Spleen (tissue), 13 donors: ENCODE measurements at places on chromosomes 11 and 22. TPM values are rescaled to one million over a fixed set of nuclear protein-coding genes. Genes with fewer than 3 reads are reported as not detected.

- H3K4me3 ChIP-seq, result peak overlapping the region; percentile 77
- no peak for DNase-seq
- no peaks in the 10 kb centered on the region for H3K27me3 ChIP-seq
- H3K27ac ChIP-seq, result peak overlapping the region; percentile 85
- no peaks in the 10 kb centered on the region for H3K4me1 ChIP-seq
- no peaks in the 10 kb centered on the region for H3K36me3 ChIP-seq
Observed at GRCh38 chr22:29581799-29582198, 886 bp upstream of the NIPSNAP1 start.

GRCh38 chr11:92948116-92948515 lies 21.3 kb upstream of the MTNR1B start:
- no peaks in the 10 kb centered on the region for H3K36me3 ChIP-seq
- H3K27ac ChIP-seq, result no peak overlapping the region
- DNase-seq, result no peak
- no peaks in the 10 kb centered on the region for H3K4me1 ChIP-seq

GRCh38 chr11:118908901-118909618 lies 16.7 kb downstream of the BCL9L start:
- peaks cover 52% of the 10 kb centered on the region for H3K4me1 ChIP-seq
- peak overlapping the region; percentile 84 for H3K27ac ChIP-seq
- no peak overlapping the region for H3K4me3 ChIP-seq
- no peaks in the 10 kb centered on the region for H3K27me3 ChIP-seq
- peaks cover 13% of the 10 kb centered on the region for H3K36me3 ChIP-seq
- peak; percentile 74 for DNase-seq

Gene MS4A15
- total RNA-seq, result not detected

Gene OR10A2
- not detected for total RNA-seq

DNA sequence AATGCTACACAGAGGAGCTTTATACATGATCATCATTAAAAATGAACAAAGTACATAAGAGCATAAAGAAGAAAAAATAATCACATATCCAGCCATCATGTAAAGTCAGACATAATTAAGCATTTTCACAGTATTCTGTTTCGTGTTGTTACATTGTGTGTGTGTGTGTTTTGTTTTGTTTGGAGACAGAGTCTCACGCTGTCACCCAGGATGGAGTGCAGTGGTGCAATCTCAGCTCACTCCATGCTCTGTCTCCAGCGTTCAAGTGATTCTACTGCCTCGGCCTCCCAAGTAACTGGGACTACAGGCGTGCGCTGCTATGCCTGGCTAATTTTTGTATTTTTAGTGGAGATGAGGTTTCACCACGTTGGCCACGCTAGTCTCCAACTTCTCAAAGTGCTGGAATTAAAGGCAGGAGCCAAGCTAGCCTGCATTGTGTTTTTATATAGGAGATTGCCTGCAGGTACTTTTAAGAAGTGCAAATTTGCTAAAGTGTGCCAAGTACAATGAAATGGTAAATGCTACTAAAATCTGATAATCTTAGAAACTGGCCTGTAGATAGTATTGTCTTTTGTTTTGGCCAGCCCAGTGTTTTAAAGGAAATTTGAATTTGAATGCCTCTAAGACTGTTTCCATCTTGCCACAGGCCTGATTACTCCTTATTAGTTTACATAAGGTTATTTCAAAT lies 7.8 kb downstream of the CTSC start:
- H3K4me3 ChIP-seq, result no peak overlapping the region
- peaks cover 19% of the 10 kb centered on the region for H3K36me3 ChIP-seq
- no peaks in the 10 kb centered on the region for H3K27me3 ChIP-seq
- no peak for DNase-seq
- H3K27ac ChIP-seq, result no peak overlapping the region

GRCh38 chr11:32438346-32438865 lies 3.1 kb upstream of the WT1 start:
- H3K36me3 ChIP-seq, result no peaks in the 10 kb centered on the region
- H3K4me3 ChIP-seq, result no peak overlapping the region
- peaks cover 61% of the 10 kb centered on the region for H3K4me1 ChIP-seq

- no peak for DNase-seq
- no peaks in the 10 kb centered on the region for H3K27me3 ChIP-seq
- H3K4me1 ChIP-seq, result no peaks in the 10 kb centered on the region
Observed at GRCh38 chr11:28581286-28582242, 473.4 kb downstream of the METTL15 start.

Gene IL17REL
- total RNA-seq, result 1.6 TPM

GRCh38 chr22:49271831-49272230 lies 555.8 kb downstream of the BRD1 start:
- H3K27ac ChIP-seq, result no peak overlapping the region
- H3K36me3 ChIP-seq, result no peaks in the 10 kb centered on the region
- no peaks in the 10 kb centered on the region for H3K4me1 ChIP-seq
- H3K27me3 ChIP-seq, result no peaks in the 10 kb centered on the region
- no peak overlapping the region for H3K4me3 ChIP-seq

GRCh38 chr11:15430381-15430780 lies 315.7 kb downstream of the INSC start:
- H3K27me3 ChIP-seq, result no peaks in the 10 kb centered on the region
- no peaks in the 10 kb centered on the region for H3K36me3 ChIP-seq
- no peaks in the 10 kb centered on the region for H3K4me1 ChIP-seq
- DNase-seq, result no peak
- no peak overlapping the region for H3K4me3 ChIP-seq

DNA sequence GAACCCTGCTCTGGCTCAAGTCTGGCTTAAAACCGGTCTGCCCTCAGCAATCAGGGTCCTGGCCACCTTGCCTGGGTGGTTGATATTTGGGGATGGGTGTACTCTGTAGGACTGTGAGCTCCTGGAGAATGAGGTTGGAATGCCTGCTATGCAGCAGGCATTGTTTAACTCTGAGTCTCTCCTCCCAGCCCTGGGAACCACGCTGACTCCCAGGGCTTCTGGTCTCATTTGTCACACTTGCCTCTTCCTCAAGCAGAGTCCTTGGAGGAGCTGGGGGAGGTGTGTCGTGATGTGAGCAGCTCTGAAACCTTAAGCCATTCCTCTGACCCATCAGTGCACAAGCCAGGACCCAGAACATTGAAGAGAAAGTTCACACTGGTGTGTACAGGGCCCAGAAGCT lies 340.1 kb downstream of the MN1 start:
- no peaks in the 10 kb centered on the region for H3K36me3 ChIP-seq
- no peaks in the 10 kb centered on the region for H3K4me1 ChIP-seq
- no peak overlapping the region for H3K27ac ChIP-seq
- no peak overlapping the region for H3K4me3 ChIP-seq
- no peak for DNase-seq

Gene FBLN1
- 5.2 TPM for total RNA-seq

DNA sequence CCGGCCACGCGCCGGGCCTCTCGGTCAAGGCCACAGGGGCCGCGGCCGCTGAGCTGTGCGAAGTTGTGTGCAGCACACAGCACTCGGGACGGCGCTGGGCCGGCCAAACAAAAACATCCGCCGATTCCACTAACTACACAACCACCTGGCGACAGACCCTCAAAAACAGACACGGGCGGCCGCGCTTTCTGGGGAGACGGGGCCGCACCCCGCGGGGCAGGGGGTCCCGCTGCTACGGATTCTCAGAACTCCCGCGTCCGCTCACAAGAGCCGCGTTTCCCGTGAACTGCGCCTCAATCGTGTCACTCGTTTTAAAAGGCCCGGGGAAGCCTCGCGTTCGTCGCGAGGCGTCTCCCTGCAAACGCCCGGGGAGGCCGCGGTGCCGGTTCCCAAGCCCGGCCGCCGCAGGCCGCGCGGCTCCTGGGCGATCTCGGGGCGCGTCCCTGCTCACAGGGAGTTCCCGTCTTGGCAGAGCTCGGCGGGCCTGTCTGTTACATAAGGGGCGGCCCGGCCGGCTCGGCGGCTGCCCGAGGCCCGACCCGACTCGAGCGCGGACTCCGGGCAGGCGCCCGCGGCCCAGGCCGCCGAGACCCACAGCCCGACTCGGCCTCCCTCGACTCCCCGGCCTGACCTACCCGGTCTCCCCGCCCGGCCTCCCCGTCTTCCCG lies 936 bp downstream of the BRD1 start:
- no peaks in the 10 kb centered on the region for H3K27me3 ChIP-seq
- H3K36me3 ChIP-seq, result no peaks in the 10 kb centered on the region
- H3K4me1 ChIP-seq, result peaks cover 18% of the 10 kb centered on the region
- peak overlapping the region; percentile 87 for H3K27ac ChIP-seq
- DNase-seq, result peak; percentile 90

DNA sequence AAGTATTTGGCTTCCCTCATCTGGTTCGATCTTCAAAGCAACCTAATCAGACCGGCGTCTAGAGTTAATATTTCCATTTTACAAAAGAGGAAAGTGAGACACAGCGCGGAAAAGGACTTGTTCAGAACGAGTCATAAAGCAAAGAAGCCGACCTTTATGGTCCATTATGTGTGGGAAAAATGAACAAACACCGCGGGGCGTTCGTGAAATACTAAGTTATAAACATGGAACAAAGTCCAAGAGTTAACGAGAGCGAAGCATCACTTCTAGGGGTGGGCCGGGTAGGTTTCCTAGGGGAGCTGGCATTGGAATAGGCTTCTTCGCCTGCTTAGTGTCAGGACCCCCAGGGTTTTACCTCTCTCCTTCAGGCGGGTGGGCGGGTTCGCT lies 575 bp downstream of the DUSP18 start:
- no peaks in the 10 kb centered on the region for H3K27me3 ChIP-seq
- H3K27ac ChIP-seq, result peak overlapping the region; percentile 11
- H3K36me3 ChIP-seq, result peaks cover 28% of the 10 kb centered on the region
- peaks cover 20% of the 10 kb centered on the region for H3K4me1 ChIP-seq
- no peak for DNase-seq
- H3K4me3 ChIP-seq, result peak overlapping the region; percentile 78

DNA sequence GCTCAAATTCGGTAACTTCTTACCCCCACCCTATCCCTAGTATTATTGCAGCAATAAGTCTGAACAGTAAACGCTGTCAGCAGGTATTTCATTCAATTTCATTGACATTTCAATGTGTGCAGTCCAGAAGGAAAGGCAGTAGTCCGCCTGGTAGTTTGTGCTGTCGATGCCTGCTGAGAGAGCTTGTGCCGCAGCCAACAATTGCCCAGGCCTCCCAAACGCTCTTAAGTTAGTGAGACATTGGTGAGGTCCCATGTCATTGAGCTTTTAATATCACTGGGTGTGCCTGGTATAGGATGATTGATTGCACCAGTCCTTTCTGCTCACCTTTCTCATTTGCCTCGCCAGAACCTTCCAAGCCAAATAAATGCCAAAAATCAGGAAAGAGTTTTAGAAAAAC lies 28.1 kb downstream of the ALKBH3 start:
- peaks cover 10% of the 10 kb centered on the region for H3K36me3 ChIP-seq
- no peak overlapping the region for H3K27ac ChIP-seq
- peaks cover 15% of the 10 kb centered on the region for H3K4me1 ChIP-seq
- H3K4me3 ChIP-seq, result no peak overlapping the region
- no peaks in the 10 kb centered on the region for H3K27me3 ChIP-seq
- DNase-seq, result no peak

Gene ZC3H12C
- 10.4 TPM for total RNA-seq

Gene NAALAD2
- 12.3 TPM for total RNA-seq

DNA sequence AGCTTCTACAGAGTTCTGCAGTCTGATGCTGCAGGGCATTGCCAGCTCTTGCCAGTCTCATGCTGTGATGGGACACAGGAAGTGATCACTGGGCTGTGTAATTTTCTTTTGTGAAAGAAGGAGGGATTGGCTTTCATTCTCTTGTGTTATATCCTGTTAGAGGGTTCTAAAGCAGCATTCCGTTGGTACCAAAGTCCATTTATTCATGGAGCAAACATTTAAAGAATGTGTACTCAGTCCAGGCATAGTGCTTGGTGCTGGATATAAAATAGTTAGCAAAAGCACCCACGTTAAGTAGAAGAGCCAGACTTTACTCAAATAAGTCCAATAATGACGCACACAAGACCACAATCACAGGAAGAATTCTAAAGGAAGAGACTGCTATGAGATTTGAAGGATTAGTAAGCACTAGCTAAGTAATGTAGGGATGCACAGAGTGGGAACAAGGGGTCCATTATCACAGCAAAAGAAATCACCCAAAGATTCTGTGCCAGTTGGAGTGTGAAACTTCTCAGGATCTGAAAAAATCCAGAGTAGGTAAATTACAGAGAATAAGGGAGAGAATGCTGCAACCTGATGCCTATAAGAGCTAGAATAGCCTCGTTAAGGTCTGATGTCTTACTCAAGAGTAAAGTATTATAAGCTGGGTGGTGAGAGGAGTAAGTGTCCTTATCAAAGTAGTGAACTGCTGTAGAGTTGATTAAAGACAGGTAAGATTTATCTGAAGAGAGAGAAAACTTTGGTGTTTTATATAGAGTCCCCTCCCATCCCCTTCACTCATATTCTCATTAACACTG lies 728.3 kb downstream of the METTL15 start:
- no peaks in the 10 kb centered on the region for H3K36me3 ChIP-seq
- no peak overlapping the region for H3K27ac ChIP-seq
- H3K4me1 ChIP-seq, result no peaks in the 10 kb centered on the region
- no peak overlapping the region for H3K4me3 ChIP-seq

GRCh38 chr11:17683377-17684161 lies 35.8 kb upstream of the MYOD1 start:
- H3K27ac ChIP-seq, result no peak overlapping the region
- no peak for DNase-seq
- H3K4me3 ChIP-seq, result no peak overlapping the region
- H3K36me3 ChIP-seq, result no peaks in the 10 kb centered on the region

DNA sequence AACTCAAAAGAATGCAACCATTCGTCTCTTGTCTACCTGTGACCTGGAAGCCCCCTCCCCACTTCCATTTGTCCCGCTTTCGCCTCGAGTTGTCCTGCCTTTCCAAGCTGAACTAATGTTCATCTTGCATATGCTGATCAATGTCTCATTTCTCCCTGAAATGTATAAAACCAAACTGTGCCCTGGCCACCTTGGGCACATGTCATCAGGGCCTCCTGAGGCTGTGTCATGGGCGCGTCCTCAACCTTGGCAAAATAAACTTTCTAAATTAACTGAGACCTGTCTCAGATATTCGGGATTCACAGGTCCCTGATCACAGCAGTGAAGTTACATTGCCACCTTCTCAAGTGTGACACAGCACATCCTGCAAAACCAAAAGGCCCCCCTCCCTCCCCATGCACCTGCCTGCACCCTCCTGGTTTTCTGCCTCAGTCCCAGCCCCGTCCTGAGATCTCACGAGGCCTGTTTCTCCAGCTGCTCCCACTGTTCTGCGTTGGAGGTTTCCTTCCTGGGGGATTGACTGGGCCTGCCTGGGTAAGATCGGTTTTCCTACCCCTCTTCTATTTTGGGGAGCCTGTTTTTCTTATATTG lies 1328.7 kb downstream of the TBC1D22A start:
- peaks cover 28% of the 10 kb centered on the region for H3K4me1 ChIP-seq
- H3K4me3 ChIP-seq, result no peak overlapping the region
- H3K27me3 ChIP-seq, result no peaks in the 10 kb centered on the region
- no peak overlapping the region for H3K27ac ChIP-seq

DNA sequence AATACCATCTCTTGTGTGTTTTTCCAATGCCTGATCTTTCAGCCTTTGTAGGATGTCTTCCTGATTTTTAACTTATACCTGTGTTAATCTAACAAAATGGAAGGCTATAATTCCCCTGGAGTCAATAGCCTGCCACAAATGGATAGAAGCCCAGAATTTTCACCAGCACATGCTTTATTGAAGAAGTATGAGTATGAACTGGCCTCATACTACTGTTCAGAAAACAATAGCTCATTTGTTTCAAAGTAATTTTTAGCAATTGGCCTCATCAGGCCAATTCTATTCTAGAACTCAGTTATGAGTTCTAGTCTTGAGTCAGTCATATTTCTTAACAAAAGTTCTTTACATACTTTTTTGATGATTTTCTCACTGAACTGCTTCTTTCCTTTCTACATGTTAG lies 40.6 kb upstream of the SLC37A2 start:
- no peaks in the 10 kb centered on the region for H3K4me1 ChIP-seq
- no peak overlapping the region for H3K27ac ChIP-seq
- no peak for DNase-seq
- no peak overlapping the region for H3K4me3 ChIP-seq
